Sigmoid colon (tissue), 7 donors: ENCODE measurements at places on chromosomes 2 and 18. TPM values are rescaled to one million over a fixed set of nuclear protein-coding genes. Genes with fewer than 3 reads are reported as not detected.

Gene SPATA3
- not detected for polyA plus RNA-seq

Gene ANKRD30BL
- 0.07 TPM for polyA plus RNA-seq

Gene SCYGR2
- polyA plus RNA-seq: not detected

Gene PIEZO2
- polyA plus RNA-seq: not detected

Gene TRABD2A
- 46.4 TPM for polyA plus RNA-seq

Gene SCN1A
- not detected for polyA plus RNA-seq

Gene CAPG
- 150 TPM for polyA plus RNA-seq

Gene FOXD4L1
- not detected for polyA plus RNA-seq

Gene CSRNP3
- polyA plus RNA-seq: 1.8 TPM

GRCh38 chr2:241637018-241637794 lies at the start of the genes ATG4B and THAP4:
ATG4B (plus strand) TSS chr2:241637693; CDS start chr2:241637715, 22 bp downstream.
THAP4 (minus strand) TSS chr2:241637158; CDS start chr2:241637017, 141 bp downstream.
- DNase-seq: peak; percentile 91

- no peak for DNase-seq
These were observed 124.1 kb downstream of the MEMO1 start for GRCh38 chr2:31886700-31887099.

DNA sequence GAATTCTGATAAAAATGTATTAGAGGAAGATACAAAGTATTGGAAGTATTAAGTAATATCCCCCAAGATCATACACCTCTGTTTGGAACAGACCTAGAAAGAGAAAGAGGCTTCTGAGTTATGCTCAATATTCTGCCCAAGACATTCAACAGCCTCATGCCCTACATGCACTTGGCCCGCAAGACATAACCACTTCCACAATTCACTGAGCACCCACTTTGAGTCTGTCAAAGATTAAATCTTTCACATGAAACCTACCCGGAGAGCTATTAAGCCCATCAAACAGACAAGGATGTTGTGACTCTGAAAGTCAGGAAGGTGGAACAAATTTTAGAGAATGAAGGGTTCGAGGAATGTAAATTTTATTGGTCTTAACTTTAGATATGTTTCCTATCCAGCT lies 344.7 kb upstream of the SYT4 start:
- no peak for DNase-seq

GRCh38 chr18:50044402-50044801 lies 150.5 kb downstream of the MYO5B start:
- no peak for DNase-seq

- DNase-seq: no peak
These were observed 31.9 kb downstream of the CNRIP1 start for GRCh38 chr2:68287580-68288441.

DNA sequence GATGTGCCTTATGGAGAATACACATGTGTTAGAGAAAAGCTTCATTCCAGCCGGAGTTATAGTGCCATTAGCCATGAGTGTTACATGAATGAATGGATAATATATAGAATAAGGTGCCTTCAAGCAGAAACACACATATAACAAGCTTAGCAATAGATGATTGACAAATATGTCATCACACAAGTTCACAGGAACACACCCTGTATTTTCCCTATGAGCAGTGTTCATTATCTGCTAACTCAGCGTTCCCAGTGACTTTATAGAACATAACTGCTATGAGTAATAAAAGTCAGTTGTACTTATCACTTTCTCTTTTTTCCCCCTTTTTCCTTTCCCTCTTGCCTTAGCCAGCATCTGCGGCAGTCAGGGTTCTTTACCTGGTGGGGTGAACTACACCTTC lies 65.1 kb downstream of the TIMM21 start:
- no peak for DNase-seq

- no peak for DNase-seq
These were observed 53.7 kb upstream of the SLC4A10 start for GRCh38 chr2:161570424-161571050.

DNA sequence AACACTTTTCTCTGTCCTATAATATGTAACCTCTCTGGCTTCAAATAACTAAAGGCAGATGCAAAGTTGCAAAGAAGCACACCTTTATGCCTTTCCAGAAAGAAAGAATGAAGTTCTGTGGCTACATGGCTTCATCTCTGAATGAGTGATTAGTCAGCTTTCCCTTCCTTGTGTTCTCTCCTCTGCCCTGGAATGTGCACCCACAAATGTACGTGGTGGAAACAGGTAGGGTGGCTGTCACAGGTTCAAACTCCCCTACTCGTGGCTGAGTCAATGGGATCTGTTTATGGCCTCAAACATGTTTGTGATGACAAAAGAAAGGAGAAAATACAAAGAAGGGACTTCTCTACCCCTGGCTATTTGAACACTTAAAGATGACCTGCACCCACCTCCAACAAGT lies 55.5 kb upstream of the ACVR2A start:
- no peak for DNase-seq

- DNase-seq: no peak
These were observed 16.3 kb downstream of the CWC22 start for GRCh38 chr2:179990676-179991317.

GRCh38 chr2:39849982-39850526 lies 71.0 kb upstream of the THUMPD2 start:
- DNase-seq: no peak

DNA sequence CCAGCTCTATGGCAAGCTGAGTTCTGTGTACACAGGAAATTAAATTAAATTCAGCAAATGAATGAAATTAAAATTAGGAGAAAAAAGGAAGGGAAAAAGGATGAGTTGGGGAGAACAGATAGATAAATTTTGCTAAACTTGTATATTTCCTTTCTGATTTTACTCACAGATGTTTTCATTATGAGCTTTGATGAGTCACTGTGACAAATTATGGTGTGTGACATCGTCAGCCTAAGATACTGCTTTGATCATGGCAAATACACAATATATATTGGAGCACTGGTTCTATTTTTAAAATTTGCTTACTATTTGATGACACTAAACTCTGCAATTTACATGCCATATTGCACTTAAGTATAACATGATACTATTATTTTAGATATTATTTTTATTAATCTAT lies 464.6 kb upstream of the SPHKAP start:
- no peak for DNase-seq

DNA sequence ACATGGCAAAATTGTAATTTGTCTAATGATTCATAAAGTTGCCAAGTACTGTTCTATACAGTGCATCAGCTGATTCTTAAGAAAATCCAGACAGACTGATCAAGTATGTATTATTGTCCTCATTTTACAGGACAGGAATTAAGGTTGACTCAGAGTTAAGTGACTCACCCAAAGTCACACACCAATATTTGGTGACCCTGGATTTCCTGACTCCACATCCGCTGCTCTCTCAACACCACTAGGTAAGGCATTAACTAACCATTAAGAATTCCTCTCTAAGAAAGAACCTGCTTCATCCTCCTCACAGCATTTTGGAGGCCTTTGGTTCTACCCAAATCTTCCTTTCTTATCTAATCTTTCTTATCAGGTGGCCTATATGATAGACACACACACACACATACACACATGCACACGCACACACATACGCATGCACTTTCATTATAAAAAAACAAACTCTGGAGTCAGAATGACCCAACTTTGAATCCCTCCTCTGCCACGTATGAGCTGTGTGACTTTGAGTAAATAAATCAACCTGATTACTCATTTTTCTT lies 150.8 kb downstream of the ANKRD44 start:
- no peak for DNase-seq

DNA sequence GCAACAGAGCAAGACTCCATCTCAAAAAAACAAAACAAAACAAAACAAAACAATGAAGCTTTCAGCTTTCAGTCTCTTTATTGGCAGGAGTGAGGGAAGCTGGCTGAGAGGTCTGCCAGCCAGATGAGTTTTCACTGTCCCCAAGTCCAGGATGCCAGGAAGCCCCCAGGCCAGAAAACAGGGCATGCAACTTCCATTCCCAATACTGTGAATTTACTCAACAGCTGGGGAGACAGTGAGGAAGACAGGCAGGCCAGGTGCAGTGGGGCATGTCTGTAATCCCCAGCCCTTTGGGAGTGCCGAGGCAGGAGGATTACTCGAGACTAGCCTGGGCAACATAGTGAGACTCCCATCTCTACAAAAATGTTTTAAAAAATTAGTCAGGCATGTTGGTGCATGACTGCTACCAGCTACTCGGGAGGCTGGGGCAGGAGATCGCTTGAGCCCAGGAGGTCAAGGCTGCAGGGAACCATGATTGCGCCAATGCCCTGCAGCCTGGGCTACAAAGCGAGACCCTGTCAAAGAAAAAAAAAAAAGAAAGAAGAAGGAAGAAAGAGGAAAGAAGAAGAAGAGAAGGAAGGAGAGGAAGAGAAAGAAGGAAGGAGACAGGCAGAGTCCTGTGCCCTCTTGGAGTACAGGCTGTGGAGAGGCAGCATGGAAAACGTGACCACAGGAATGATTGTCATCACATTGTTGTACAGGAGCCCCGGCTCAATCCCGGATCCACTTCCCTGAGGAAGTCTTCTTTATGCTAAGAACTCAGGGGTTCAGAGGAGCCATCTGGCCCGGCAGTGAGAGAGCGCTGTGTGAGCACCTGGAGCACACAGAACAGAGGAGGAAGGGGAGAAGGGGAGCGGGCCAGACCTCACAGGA lies 29.2 kb upstream of the POMC start:
- no peak for DNase-seq

DNA sequence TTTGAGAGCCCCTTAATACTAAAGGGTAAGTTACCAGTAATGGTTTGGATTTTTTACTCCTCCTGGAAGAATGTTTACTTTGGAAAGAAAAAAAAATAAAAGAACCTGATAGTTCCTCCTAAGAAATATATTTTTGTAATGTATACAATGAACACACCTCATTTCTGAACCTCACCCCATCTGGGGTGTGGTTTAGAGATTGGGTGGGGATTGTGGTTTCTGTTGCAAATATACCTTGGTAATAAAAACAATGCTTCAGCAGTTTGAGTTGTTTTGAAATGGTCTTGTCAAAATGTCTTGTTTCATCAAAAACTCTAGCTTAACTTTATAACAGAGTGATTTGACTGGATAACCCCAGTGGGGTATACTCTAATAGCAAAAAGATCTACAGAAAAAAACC lies 448.9 kb upstream of the MEIS1 start:
- DNase-seq: no peak

- DNase-seq: no peak
These were observed 440.9 kb upstream of the NRXN1 start for GRCh38 chr2:51472783-51473182.

DNA sequence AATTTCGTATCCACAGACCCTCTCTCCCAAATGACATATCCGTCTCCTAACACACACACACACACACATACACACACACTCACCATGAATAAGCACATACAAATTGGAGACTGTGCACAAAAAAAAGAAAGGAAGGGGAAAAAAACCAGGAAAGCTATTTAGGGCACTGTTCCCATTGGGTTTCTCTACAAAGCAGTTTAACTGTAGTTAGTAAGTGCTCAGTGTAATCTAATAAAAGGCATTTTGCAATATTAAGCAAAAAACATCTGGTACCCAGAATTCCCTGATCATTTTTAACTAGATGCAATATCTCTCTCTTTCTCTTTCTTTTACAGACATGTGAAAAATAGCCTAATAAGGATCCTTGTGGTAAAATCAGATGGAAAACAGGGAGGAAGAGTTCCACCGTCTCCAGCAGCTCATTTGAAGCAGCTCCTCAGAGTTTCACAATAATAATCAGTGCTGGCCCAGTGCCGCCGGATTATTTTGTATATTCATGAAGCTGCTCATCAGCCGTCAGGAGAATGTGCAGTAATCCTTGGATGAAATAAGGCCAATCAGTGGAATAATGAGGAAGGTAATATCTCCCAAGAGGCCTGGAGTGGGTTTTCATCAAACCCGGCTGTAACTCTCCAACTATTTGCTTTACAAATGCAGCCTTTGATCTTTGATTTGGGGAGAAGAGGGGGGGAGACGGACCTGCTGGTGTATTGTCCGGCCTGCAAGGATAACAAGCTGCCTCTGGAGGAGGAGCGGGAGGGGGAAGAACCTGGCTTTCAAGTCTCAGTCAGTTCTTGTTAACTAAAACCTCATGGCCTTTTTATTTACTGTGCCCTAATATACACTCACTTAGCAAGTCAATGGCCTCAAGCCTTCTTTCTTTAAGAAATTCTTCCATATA lies 227.6 kb upstream of the SMIM21 start:
- DNase-seq: no peak

- no peak for DNase-seq
These were observed 19.7 kb upstream of the GNAL start for GRCh38 chr18:11669271-11669947.

DNA sequence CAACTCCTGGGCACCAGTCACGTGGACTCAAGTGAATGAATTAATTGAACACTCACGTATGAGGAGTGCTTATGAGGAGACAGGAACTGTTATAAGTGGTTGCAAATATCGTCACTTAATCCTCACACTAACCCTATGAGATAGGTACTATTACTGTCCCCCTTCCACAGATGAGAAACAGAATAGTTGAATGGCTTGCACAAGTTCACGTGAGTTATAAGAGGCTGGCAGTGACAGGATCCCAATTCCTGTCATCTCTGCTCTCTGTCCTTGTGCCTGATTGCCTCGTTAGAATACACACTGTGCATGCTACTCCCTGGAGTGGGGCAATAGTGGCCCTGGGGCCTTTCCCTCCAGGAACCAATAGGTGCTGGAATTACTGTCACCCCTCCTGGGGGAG lies 253.5 kb downstream of the DYSF start:
- DNase-seq: no peak

DNA sequence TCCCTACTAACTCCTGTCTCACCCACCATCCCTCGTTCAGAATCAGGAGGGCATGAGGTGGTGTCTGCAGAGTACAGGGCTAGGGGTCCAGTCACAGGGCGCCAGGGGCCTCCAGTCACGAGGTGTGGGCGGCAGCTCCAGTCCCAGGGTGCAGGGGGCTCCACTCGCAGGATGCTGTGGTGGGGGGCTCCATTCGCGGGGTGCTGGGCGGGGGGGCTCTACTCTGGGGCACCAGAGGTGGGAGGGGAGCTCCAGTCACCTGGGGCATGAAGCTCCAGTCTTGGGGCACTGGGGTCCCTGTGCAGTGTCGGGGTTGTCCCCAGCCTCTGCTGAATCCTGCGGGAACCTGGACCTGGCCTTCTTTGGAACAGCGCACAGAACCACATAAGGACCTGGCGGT lies 66.0 kb downstream of the EIPR1 start:
- peak; percentile 56 for DNase-seq

GRCh38 chr2:180289627-180290026 lies 282.5 kb upstream of the CWC22 start:
- DNase-seq: no peak

- DNase-seq: no peak
These were observed 14.3 kb upstream of the ITPRID2 start for GRCh38 chr2:181877181-181877664.

GRCh38 chr2:134402410-134402809 lies 148.5 kb downstream of the MGAT5 start:
- peak; percentile 76 for DNase-seq

GRCh38 chr2:20382965-20383810 lies 32.5 kb upstream of the PUM2 start:
- no peak for DNase-seq
